Sciatic nerve (tissue), 2 donors: ENCODE measurements at places on chromosomes 1 and 21. TPM values are rescaled to one million over a fixed set of nuclear protein-coding genes. Genes with fewer than 3 reads are reported as not detected.

LCE1E gene
- total RNA-seq = not detected

ASTN1 gene
- 0.36 TPM for total RNA-seq

CACYBP gene
- total RNA-seq = 82.2 TPM

GCSAML gene
- total RNA-seq = 1.2 TPM

CELA3A gene
- 2.9 TPM for total RNA-seq

C1orf52 gene
- total RNA-seq = 30.9 TPM

REN gene
- not detected for total RNA-seq

AMPD1 gene
- total RNA-seq = not detected

TEX38 gene
- total RNA-seq = not detected

S100A7 gene
- total RNA-seq = 0.85 TPM

DMAP1 gene
- 35.9 TPM for total RNA-seq

DNASE2B gene
- total RNA-seq = not detected

DNA sequence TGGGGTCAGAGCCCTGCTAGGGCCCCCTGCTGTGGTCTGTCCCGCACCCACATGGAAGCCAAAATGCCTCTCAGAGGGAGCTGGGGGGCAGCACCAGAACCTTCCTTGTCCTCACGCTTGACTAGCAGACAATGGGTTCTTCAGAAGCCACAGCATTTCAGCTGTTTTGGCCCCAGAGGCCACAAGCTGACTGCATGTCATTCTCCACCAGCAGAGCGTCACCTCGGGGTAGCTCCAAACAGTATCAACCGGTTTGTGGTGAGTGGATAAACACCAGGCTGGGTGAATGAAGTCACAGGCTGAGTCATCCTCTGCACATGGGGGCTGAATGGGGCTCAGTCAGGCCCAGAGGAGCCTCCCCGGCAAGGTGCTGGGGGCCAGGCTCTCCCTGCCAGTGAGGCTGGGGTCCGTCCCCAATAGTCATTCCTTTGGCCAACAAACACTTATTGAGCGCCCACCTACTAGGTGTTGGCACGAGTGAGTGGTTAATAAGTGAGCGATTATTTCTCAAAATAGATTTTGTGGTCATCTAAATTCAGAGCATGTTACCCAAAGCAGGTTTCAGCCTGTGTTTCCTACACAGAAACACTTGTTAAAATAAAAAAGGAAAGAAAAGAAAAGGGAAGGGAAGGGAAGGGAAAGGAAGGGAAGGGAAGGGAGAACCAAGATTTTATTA lies 9.1 kb downstream of the OLIG1 start:
- DNase-seq = no peak

DNA sequence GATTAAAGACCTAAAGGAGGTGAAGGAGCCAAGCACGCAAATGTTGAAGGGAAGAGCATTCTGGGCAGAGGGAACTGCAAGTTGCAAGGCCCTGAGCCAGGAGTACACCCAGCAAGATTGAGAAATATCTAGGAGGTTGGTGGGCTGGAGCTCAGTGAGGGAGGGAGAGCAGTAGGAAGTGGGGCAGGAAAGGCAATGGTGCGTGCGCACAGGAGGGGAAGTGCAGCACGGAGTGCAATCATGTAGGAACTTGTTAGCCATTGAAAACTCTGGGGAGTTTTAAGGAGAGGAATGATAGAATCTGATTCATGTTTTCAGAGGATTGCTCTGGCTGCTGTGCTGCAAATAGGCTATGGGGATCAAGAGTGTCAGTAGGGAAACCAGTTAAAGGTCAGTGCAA lies 13.2 kb upstream of the IGSF3 start:
- no peak for DNase-seq

- DNase-seq = no peak
These were observed 33.8 kb downstream of the SIM2 start for GRCh38 chr21:36732761-36733160.

GRCh38 chr1:156704930-156705320 lies 458 bp downstream of the CRABP2 start:
- DNase-seq = peak; percentile 80

DNA sequence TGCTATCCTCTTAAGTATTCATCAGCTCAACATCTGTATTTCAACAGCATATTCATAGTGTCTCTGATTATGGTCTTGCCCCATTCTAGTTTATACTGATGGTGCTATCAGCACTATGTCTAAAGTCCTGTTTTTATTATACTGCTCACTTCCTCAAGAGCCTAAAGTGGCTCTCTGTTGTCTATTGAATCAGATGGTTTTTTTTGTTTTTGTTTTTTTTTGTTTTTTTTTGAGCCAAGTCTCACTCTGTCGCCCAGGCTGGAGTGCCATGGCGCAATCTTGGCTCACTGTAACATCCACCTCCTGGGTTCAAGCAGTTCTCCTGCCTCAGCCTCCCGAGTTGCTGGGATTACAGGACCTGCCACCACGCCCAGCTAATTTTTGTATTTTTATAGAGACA lies 6.1 kb downstream of the STX12 start:
- no peak for DNase-seq

- no peak for DNase-seq
These were observed 34.9 kb downstream of the SSBP3 start for GRCh38 chr1:54371038-54371941.

- DNase-seq = no peak
These were observed 72.8 kb upstream of the CD55 start for GRCh38 chr1:207248544-207249198.

DNA sequence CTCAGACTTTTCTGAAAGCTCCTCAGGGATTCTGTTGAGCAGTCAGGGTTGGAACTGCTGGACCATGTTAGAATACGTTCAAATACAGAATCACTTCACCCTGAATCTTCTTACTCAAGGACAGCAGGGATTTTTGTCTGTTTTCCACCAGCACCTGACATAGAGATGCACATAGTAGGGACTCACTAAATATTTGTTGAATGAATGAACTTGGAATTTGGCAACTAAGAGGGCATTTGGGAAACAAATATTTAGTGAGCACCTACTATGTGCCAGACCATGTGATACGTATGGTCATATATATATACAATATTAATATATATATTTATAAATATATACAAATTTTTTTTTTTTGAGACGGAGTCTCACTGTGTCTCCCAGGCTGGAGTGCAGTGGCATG lies 4.6 kb upstream of the FBXO42 start:
- DNase-seq = no peak

DNA sequence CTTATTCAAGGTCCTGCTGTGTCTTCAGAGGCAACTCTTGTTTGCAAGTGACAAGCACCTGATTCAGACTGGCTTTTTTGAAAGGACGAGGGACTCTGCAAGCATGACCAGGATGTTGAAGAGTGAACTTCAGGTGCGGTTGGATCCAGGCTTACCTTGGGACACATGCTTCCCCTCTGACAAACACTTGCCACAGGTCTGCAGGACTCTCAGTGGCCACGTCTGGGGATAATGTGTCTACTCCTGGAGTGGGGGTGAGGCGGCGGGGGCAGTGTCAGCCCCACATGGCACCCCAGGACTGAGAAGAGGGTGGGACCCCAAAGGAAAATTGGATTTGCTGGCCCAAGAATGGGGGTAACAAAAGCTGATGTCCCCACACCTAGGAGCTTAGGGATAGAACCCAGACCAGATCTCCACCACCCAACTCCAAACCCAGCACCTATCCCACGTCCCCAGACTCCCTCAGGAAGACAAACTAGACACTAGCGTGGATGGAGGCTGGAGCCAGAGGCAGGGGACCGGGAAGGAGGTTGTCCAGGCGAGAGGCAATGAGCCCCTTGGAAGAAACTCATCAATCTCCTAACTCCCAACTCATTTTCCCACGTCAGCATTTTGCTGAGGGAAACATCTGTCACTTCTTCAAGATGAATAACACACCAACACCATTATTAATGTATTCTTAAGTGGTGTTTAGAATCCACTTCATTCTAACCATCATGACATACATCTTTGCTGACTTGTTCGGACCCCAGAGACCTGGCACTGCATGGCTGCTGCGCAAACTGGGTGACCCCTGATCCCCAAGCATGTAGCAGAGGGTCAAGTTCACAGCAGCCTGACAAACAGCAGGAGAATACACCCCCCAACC lies 32.0 kb upstream of the LAPTM5 start:
- no peak for DNase-seq

GRCh38 chr1:176552999-176553398 lies 90.0 kb downstream of the PAPPA2 start:
- no peak for DNase-seq

DNA sequence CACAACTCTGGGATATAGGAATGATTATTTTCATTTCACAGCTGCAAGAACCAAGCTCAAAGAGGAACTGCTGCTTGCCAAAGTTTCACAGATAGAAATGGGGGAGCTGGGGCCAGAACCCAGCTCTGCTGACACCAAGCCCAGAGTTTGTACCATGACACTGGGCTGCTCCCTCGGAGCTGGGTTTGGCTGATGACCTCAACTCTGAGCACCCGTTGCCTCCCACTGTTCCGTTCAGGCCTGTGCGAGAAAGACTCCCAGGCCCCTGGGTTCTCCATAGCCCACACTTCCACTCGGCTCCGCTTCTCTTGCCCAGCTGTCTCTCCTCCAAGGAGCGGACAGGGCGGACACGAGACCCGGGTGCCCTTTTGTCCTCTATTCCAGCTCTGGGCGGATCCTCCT lies 55.2 kb downstream of the NGF start:
- DNase-seq = peak; percentile 81

DNA sequence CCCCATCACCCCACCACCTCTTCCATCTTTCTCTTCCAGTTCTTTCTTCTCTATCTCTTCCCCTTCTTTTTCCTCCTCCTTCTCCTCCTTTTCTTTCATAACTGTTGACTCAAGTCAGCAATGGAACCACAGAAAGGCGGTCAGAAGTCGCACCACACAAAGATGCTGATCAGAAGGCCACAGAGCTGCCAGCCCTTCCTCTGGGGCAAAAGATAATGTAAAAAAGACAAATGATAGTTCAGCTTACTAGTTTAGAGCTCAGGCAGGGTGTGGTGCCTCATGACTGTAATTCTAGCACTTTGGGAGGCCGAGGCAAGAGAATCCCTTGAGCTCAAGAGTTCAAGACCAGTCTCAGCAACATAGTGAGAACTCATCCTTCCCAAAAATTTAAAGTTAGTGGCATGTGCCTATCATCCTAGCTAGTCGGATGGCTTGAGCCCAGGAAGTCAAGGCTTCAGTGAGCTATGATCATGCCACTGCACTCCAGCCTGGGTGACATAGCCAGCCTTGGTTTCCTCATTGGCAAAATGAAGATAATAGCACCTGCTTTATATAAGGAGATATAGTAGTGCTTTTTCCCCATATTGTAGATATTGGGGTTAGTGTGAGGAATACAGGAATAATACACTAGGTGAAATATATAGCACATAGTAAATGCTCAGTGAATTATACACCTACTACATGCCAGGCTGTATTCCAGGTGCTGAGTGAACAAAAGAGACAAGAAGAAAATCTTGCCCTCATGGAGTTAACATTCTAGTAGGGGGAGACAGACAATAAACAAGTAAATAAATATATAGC lies 12.5 kb upstream of the IGSF3 start:
- DNase-seq = no peak

DNA sequence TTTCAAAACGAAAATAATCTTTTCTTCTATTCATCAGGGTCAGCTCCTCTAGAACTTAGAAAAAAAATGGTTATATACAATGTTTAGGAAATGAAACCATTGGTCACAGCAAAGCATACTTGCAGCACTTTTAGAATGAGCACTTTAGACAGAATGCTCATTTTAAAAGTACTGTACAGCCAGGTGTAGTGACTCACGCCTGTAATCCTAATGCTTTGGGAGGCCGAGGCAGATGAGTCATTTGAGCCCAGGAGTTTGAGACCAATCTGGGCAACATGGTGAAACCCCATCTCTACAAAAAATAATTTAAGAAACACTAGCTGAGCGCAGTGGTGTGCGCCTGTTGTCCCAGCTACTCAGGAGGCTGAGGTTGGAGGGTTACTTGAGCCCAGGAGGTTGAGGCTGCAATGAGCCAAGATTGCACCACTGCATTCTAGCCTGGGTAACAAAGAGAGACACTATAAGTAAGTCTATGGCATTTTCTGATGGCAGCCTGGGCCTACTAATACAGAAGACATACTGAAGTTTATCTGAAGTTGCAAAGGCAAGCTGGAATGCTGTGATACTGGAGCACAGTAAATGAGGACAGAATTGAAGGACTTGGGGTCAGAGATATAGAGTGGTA lies 48.9 kb upstream of the ZNF326 start:
- no peak for DNase-seq

- no peak for DNase-seq
These were observed 26.2 kb upstream of the PRKACB start for GRCh38 chr1:84117868-84118267.

GRCh38 chr1:111499026-111499785 lies 4.2 kb downstream of the ADORA3 start:
- no peak for DNase-seq
